M059J (cell line): ENCODE measurements at places on chromosomes 2 and 18. TPM values are rescaled to one million over a fixed set of nuclear protein-coding genes. Genes with fewer than 3 reads are reported as not detected.

The PROM2 gene
- total RNA-seq = 2.9 and 3.6 TPM in 2 replicates

- no peak for DNase-seq
These were observed 46.1 kb upstream of the GPC1 start for GRCh38 chr2:240389302-240389805.

The LOXL3 gene
- 43.9 and 66.9 TPM in 2 replicates for total RNA-seq

DNA sequence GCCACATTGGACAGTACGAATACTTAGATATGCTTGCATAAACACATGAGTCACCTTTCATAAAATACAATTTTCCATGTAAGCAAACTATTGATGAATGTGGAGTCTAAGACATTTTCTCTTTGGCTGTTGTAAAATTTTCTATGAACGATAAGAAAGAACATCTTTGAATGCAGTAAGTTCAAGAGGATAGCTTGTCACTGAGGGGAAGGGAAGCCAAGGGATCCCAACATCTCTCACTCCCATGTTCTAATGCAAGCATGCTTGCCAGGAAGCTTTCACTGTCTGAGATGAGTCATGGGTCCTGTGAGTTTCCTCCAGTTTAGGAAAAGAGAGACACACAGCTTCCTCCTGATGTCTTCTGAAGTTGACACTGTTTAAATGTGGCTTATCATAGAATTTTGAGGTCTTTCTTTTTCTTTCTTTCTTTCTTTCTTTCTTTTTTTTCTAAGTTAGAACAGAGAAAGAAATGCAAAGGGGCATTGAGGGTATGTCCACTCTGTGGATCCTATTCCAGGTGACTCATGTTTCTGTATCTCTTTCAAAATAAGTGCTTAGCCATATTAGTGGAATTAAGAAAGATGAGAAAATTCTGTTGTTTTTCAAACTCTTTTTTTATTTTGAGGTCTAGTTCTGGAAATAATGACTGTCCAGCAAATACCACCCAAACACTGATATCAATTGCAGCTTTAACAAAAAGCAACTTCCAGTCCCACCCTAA, 146.6 kb downstream of the RDH14 start:
- DNase-seq = peak; percentile 84

The CHRNG gene
- total RNA-seq = not detected in 2 replicates

DNA sequence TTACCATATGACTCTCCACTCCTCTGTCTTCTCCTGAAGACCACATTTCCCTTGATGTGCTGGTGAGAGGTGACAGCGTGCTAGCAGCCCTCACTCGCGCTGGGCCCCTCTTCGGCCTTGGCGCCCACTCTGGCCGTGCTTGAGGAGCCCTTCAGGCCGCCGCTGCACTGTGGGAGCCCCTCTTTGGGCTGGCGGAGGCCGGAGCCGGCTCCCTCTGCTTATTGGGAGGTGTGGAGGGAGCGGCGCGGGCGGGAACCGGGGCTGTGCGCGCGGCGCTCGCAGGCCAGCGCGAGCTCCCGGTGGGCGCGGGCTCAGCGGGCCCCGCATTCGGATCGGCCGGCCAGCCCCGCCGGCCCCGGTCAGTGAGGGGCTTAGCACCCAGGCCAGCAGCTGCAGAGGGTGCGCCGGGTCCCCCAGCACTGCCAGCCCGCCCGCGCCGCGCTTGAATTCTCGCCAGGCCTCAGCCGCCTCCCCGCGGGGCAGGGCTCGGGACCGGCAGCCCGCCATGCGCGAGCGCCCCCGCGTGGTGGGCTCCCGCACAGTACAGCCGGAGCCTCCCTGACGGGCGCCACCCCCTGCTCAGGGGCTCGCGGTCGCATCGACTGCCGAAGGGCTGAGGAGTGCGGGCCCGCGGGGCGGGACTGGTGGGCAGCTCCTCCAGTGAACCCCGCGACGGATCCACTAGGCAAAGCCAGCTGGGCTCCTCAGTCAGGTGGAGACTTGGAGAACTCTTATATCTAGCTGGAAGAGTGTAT, 246.6 kb upstream of the REG3G start:
- DNase-seq = no peak

DNA sequence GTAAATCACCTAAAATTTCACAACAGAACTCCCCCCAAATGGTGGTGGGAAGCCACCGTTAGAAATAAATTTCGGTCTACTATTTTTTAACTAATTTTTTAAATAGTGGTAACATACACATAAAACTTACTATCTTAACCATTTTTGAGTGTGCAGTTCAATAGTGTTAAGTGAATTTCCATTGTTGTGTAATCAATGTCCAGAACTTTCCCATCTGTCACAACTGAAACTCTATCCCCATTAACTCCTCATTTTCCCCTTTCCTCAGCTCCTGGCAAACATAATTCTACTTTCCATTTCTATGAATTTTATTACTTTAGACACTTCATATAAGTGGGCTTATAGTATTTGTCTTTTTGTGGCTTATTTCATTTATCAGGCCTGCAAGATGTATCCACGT, 34.1 kb upstream of the HNMT start:
- DNase-seq = no peak

The RFX8 gene
- not detected in 2 replicates for total RNA-seq

The SLC4A3 gene
- total RNA-seq = 1.2 and 2.6 TPM in 2 replicates

GRCh38 chr2:232339121-232340081, 39.1 kb upstream of the ALPP start:
- no peak for DNase-seq
